Stimulated activated CD8-positive, alpha-beta memory T cell treated with anti-CD3 and anti-CD28 coated beads, Interleukin-4, amount 100 ng/mL, for 24 hours (primary cell): ENCODE measurements at places on chromosomes 1 and 21.

GRCh38 chr1:114078116-114078515 lies 75.6 kb downstream of the SYT6 start:
- no peak for DNase-seq

DNA sequence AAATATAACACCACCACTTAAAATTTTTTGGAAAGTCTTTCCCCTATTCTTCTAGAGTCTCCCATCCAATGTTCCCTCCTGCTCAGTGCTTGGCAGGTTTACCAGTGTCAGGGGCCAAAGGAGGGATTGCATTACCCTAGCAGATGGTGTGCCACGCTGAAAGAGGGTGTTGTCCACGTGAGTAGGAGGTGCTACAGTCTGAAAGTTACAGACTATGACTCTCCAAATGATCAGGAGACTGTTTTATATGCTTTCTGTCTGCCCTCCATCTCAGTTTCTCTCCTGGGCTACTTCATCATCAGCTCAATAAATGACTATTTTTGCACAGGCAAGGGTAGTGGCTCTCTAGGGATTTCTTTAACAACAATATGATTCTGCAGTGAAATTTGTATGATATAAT lies 31.3 kb upstream of the ANGPTL7 start:
- no peak for DNase-seq

DNA sequence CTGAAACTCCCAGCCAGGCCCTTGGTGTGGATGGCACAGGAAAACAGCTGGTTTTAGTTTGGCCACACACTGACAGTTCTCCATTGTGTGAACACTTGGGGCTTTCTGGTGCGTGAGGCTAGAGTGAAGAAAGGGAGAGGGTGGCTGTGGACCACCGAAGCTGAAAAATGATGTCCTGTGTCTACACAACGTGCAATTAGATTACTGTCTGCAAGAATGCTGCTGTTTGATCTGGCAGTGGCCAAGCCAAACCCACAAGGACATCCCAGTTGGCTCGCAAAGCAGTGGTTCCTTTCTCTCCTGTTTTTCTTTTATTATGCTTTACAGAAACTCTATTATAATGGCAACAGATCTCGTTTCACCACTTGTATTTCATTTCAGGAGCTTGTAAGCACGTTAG lies 58.9 kb downstream of the ERG start:
- no peak for DNase-seq

- peak; percentile 62 for DNase-seq
Observed at GRCh38 chr1:27366113-27366410, 699 bp downstream of the MAP3K6 start.

DNA sequence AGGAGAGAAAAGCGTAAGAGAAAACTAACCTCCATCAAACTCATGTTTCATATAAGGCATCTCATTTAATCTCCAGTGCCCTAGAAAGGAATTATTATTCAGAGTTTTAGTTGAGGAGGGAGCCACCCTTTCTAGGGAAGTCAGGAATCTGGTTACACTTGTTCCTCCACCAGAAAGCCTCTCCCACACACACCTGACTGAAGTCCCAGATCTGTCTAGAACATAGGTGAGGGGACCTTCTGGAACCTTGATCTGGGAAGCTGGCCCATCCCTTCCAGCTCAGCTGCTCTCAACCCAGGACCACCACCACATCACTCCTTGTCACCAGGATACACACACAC lies 1.9 kb upstream of the DENND2D start:
- DNase-seq = no peak

DNA sequence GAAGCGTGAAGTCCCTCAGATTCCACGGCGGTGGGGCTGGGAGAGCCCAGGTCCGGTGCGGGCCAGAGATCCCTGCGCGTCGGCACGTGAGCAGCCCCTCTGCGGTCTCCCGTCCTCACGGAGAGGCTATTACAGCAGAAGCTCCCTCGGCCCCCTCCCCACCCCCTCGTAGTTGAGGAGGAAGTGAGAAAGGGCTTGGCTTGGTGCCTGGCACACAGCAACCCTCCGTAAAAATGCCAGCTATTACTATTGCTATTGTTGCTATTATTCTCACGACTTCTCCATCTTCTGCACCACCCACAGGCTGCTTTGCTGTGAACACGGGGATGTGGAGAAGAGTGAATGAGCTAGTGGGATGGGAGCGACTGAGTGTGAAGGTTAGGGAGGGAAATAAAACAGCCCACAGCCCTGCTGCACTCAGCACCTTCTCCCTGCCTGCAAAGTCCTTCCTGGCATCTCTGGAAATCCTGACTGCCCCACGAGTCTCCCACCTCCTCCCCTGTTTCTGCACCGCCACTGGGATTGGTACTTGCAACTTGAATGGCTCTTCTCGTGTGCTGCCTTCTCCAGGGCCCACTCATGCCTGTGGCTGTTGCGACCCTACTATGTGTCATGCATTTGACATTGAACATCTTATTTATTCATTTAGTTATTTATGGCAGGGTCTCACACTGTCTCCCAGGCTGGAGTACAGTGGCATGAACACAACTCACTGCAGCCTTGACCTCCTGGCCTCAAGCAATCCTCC lies 26.6 kb downstream of the ZBTB18 start:
- DNase-seq = no peak

DNA sequence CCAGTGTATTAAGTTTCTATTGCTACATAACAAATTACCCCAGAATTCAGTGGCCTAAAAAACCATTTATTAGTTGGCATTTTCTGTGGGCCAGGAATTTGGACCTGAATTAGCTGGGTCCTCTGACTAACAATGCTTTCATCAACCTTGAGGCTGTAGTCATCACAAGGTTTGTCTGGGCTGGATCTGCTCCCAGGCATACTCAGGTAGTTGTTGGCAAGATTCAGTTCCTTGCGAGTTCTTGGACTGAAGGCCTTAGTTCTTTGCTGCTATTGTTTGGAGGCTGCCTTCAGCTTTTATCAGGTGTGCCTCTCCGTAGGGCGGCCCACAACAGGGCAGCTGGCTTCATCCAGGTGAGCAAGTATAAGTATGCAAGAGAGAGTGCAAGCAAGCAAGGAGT lies 31.4 kb upstream of the DEPDC1 start:
- no peak for DNase-seq

DNA sequence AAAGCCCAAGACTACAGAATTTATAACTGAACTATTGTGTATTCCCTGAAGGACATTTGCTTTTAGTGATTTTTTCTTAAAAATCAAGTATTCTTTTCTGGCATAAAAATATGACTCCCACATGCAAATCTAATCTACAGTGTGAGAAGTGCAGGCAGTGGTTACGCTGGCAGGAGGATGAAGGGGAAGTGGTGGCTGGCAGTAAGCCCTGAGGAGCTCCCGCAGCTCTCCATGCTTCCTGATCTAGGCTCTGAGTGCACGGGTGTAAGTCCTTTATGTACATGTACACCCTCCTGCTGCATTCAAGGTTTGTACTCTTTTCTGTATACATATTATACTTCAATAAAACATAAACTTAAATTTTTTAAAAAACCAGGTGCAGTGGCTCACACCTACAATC lies 67.5 kb upstream of the PRDX6 start:
- DNase-seq = no peak

GRCh38 chr1:42806171-42806570 lies 10.8 kb upstream of the ERMAP start:
- DNase-seq = no peak

DNA sequence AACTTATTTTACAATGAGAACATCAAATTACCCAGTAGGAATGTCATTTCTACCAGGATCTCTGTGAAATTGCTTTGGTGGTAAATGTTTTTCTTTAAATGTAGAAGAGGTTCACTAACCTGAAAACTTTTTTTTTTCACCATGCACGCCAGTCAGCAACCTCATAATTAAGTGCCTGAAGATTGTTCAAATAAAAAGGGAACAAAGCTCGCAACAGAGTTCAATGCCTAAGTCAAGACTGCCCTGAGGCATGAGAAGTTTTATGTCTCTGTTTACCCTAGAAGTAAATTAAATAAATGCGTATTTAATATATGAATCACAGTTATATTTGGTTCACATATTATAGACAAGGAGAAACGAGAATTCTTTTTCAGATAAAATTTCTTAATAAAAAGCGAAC lies 13.8 kb upstream of the SYDE2 start:
- no peak for DNase-seq

- no peak for DNase-seq
Observed at GRCh38 chr1:245538671-245539070, 383.9 kb downstream of the KIF26B start.

GRCh38 chr1:116827607-116828105 lies 73.4 kb downstream of the CD2 start:
- DNase-seq = no peak

GRCh38 chr1:203871114-203871880 lies 9.9 kb downstream of the SNRPE start:
- DNase-seq = no peak

- DNase-seq = no peak
Observed at GRCh38 chr1:27132624-27133023, 22.3 kb downstream of the SLC9A1 start.

DNA sequence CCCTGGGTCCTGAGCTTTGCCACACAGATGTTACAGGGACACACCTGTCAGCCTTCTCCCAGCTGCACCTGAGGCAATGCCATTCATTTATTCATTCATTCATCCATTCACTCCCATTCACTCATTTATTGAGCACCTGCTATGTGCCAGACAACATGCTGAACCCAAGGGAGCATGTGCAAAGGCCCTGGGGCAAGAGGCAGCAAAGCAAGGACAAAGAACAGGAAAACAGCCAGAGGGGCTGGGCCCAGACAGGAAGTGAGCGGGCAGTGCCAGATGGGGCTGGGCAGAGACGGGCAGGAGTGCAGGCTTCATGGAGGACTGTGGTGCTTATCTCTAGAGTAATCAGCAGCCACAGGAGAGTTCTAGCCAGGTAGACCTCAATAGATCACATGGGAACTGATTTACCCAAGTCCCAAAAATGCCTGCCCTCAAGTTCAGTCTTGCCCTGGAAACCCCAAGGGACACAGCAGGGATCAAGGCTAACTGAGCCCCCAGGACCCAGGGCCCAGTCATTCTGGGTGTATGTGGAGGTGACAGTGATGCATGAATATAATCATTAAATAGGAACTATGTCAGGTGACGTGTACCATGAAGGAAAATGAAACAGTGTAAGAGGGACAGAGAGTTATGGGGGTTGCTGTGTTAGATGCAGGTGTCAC lies 530.3 kb downstream of the MATN1 start:
- no peak for DNase-seq

- DNase-seq = no peak
Observed at GRCh38 chr21:45280969-45281368, 6.7 kb downstream of the POFUT2 start.

GRCh38 chr1:46301808-46302640 lies 1.4 kb downstream of the LRRC41 start:
- peak; percentile 42 for DNase-seq

DNA sequence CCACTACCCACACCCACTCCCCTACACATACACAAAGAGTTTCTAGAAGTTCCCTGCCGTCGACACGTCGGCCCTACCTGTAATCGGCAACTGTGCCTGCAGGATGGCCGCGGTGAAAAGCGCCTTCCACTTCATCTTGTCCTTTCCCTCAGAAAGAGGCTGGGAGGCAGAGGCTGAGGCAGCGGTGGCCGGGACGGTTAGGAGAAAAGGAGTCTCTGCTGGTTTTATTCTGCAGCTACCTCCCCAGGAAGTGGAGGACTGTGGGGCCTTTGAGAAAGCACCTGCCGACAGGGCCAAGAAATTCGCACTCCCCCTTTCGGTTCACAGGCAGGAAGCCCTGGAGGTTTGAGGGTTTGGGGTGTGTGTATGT lies at the start of gene CD247:
CD247 (minus strand) TSS at position 199 of the 370 bp plus-strand sequence; CDS start at position 135, 64 bp downstream.
- DNase-seq = peak; percentile 48

DNA sequence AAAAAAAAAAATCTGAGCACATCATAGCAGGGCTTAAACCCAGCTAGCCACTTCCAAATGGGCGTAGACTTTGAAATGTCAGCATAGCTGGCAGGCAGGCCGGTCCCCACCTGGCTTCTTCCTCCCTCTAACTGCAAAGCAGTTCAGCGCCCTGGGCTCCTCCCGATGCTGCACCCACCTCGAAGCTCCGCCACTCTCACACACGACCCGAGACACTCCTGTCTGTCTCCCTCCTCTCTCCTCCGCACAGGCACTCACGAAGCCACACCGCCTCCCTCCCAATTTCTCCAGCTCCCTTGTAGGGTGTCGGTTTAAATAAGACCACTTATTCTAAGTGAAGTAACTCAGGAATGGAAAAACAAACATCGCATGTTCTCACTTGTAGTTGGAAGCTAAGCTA lies 301.3 kb downstream of the NPHP4 start:
- no peak for DNase-seq

DNA sequence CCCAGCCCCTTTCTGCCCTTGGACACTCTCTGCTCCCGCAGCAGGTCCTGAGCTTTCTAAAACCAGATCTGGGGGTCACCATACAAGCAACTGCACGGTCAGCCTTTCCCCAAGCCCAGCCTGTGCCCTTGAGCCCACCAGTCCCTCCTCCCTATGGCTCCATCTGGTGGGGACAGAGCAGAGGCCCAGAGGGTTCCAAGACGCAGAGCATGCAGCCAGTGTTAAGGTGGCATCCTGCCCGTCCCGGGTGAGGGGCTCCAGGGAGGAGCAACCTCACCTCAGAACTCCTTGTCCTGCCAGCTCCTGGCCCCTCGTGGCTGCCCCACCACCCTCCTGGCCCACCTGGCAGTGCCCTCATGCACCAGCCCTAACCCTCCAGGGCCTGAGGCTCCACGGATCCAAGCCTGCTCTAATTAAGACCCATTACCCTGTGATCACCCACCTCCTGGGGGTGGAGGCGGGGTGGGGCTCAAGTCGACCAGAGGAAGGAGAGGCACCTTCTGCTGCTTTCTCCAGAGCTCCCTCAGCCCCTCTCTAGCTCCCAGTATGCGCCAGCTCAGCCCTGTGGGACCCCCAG lies 8.5 kb downstream of the CHD5 start:
- no peak for DNase-seq

DNA sequence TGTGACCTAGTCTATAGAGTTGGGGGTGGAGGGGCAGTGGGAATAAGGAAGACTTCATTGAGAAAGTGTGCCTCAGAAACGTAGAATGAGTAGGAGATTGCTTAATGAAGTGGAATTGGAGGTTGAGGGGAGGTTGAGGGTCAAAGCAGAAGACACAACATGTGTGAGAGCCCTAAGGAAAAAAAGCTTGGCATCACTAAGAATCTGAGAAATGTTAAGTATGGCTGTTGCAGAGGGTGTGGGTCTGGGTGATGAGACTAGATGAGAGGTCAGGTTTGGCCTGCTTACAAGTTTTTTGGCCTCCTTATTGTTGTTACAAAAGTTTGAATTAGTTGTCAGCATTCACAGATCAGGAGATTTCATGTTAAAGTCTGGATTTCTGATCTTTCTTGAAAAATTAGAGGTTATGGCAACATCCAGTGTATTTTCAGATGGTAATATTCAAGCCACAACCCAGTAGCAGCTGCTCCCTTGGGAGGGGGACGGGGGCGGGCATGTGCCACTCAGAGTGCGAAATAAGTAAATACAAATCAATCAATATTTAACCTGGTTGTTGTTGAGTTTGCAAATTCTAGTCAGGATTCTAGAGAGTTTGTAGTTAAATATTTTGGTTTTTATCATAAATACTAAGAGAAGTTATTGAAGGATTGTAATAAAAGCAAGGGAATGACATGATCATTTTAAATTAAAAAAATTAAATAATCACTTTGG lies 4.3 kb downstream of the MAN1A2 start:
- DNase-seq = no peak

DNA sequence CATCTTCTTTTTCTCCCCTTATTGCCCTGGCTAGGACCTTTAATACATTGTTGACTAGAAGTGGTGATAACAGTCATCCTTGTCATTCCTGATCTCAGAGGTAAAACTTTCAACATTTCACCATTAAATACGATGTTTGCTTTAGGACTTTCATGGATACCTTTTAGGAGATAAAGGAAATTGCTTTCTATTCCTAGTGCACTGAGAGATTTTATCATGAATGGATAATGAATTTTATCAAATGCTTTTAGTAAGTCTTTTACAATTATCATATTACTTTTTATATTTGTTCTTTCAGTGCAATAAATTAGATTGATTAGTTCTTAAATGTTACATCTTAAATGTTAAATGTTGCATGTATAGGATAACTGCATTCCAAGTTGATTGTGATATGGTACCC lies 147.2 kb upstream of the SERTAD4 start:
- no peak for DNase-seq
